Neural crest cell (in vitro differentiated cells): ENCODE measurements at places on chromosomes 3 and 15.
A peak's percentile ranks its signal among the peaks of the same experiment; 100 is the strongest.

GRCh38 chr15:58678683-58679082, 70.8 kb downstream of the ADAM10 start:
- no peaks in the 10 kb centered on the region for H3K4me1 ChIP-seq
- H3K4me3 ChIP-seq: no peak overlapping the region
- no peaks in the 10 kb centered on the region for H3K36me3 ChIP-seq
- H3K27me3 ChIP-seq: no peaks in the 10 kb centered on the region

DNA sequence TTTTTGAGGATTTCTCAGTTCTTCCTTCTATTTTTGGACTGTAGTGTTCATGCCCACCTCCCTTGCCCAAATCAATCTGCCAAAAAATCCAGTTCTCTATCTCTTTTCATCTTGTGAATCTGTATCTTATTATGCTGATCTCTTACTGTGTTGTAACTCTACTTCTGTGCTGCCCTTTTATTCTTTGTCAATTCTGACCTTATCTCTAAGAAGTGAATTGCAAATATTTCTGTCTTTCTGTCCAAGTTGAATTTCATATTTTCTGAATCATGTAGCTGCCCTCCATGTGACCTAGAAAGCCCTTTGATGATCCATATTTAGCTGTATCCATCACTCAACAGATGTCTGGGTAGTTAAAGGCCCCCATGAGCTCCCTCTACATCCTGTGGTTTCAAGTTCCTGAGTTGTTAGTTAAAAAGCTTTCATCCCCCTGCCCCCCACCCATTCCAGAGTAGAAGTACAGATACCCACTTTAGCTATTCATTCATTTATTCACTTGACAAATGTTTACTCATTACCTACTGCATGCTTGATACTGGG, 33.6 kb upstream of the ETV5 start:
- H3K36me3 ChIP-seq: no peaks in the 10 kb centered on the region
- no peaks in the 10 kb centered on the region for H3K27me3 ChIP-seq
- H3K4me3 ChIP-seq: no peak overlapping the region
- peaks cover 10% of the 10 kb centered on the region for H3K4me1 ChIP-seq
- no peak for DNase-seq

- H3K27ac ChIP-seq: no peak overlapping the region
- H3K27me3 ChIP-seq: no peaks in the 10 kb centered on the region
- no peak for DNase-seq
- no peaks in the 10 kb centered on the region for H3K36me3 ChIP-seq
- no peak overlapping the region for H3K4me3 ChIP-seq
Measured at GRCh38 chr3:170802164-170803151, 67.5 kb downstream of the RPL22L1 start.

GRCh38 chr3:193962986-193963685, 172.8 kb upstream of the HES1 start:
- H3K4me1 ChIP-seq: peaks cover 68% of the 10 kb centered on the region
- H3K27ac ChIP-seq: peak overlapping the region; percentile 85

- peak overlapping the region; percentile 92 for H3K4me3 ChIP-seq
- H3K4me1 ChIP-seq: peaks cover 35% of the 10 kb centered on the region
- H3K27me3 ChIP-seq: no peaks in the 10 kb centered on the region
- H3K36me3 ChIP-seq: peaks cover 3% of the 10 kb centered on the region
- no peak for DNase-seq
Measured at GRCh38 chr15:34102175-34102925, 467 bp downstream of the PGBD4 start.

DNA sequence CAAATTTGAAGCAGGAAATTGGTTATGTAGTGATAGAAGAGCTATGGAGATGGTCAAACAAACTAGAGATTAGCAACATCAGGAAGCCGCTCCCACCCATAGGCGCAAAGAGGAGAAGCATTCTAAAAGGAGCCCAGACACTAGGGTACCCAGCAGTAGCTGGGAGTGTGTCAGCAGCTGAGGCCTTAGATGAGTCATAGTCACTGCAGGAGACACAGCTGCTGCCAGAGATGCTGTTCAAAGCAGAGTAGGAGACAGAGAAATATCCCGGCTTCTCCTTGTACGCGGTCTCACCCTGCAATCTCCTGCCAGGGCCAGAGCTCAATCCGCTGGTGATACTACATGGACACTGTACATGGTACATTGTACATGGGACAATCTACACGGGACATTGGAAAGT, 61.9 kb downstream of the VGLL3 start:
- H3K27me3 ChIP-seq: no peaks in the 10 kb centered on the region
- H3K4me1 ChIP-seq: no peaks in the 10 kb centered on the region
- H3K4me3 ChIP-seq: no peak overlapping the region
- no peaks in the 10 kb centered on the region for H3K36me3 ChIP-seq
- no peak for DNase-seq

- peaks cover 7% of the 10 kb centered on the region for H3K36me3 ChIP-seq
- H3K27ac ChIP-seq: no peak overlapping the region
- no peak overlapping the region for H3K4me3 ChIP-seq
- peaks cover 7% of the 10 kb centered on the region for H3K4me1 ChIP-seq
Measured at GRCh38 chr3:125322166-125322565, 53.0 kb downstream of the ZNF148 start.
